ENCODE measurements at places on chromosomes 3 and 15. TPM values are rescaled to one million over a fixed set of nuclear protein-coding genes. Genes with fewer than 3 reads are reported as not detected.

CMTM8 gene
- total RNA-seq = 16.2 TPM

GOLGA6B gene
- not detected for total RNA-seq

RYR3 gene
- total RNA-seq = 4.8 TPM

EDEM1 gene
- 18.2 TPM for total RNA-seq

C2CD4B gene
- 19.1 TPM for total RNA-seq

SLC22A14 gene
- 0.36 TPM for total RNA-seq

ZNF621 gene
- 25.7 TPM for total RNA-seq

CCDC9B gene
- 0.92 TPM for total RNA-seq

SAMMSON gene
- not detected for total RNA-seq

Data from endothelial cell (in vitro differentiated cells).